ENCODE measurements at places on chromosomes 1 and 21.

DNA sequence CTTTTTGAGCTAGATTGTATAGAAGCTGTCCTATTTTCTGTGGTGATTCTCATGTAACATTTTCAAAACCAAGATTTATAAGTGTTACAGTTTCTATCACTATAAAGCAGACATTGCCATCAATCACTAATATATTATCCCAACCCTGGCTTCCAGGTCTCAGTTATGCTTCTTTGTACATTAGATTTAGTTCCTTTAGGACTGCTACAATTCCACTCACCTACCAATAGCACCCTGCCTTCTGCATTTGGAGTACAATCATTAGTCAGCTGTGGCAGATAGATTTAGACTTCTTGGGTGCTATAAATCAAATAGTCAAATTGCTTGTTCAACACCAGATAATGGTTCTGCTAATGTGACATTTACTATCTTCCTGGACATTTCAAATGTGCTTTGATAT is 281.6 kb downstream of the BRINP3 start:
- no peak for DNase-seq

- DNase-seq: no peak
Observed at GRCh38 chr1:193754732-193755427, 568.5 kb upstream of the B3GALT2 start.

DNA sequence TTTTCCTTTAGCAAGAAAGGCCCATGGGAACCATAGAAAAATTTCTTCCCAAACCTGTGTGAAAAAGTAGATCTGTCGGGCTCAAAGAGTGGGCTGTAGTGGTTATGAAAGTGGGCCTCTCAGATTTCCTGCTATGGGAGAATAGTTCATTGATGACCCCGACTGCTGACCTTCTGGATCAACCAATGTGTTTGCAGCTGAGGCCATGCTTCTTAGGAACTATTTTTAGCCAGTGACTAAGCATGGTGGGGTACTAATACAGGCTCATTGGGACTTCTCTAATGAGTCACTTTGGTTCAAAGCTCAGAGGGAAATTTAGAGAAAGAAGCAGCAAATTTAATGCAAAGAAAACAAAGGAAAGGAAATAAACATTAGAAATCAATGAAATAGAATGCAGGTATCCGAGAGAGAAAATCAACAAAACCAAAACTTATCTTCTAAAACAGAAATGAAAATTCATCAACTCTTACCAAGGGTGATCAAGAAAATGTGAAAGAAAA is 12.6 kb upstream of the PSMA5 start:
- peak; percentile 51 for DNase-seq

DNA sequence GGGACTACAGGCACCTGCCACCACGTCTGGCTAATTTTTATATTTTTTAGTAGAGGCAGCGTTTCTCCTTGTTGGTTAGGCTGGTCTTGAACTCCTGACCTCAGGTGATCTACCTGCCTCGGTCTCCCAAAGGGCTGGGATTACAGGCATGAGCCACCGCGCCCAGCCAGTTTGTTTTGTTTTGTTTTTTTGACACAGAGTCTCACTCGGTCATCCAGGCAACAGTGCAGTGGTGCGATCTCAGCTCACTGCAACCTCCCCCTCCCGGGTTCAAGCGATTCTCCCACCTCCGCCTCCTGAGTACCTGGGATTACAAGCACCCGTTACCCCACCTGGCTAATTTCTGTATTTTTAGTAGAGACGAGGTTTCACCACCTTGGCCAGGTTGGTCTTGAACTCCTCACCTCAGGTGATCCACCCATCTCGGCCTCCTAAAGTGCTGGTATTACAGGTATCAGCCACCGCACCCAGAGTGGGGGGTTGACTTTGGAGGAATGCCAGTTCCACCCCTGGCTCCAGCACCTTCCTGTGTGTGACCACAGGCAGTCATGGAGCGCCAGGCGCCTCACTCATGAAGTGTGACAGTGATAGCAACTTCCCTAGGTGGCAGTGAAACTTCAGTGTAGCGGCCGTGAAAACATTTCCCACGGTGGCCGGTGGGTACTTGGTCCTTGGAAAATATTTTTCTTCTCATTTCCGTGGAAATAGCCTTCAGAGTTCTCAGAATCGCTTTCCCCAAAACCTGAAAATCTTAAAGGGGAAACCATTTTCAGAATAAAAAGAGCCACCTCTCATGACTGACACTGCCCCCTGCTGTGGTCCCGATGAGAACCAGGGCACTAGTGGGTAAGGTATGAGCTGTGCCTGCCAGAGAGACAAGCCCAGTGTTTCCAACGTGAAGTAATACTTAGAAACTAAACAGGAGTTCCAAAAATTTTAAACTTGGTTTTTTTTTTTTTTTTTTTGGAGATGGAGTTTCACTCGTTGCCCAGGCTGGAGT is 48.6 kb downstream of the WDR4 start:
- no peak for DNase-seq

- no peak for DNase-seq
Observed at GRCh38 chr1:100924212-100924611, 28.3 kb downstream of the SLC30A7 start.

DNA sequence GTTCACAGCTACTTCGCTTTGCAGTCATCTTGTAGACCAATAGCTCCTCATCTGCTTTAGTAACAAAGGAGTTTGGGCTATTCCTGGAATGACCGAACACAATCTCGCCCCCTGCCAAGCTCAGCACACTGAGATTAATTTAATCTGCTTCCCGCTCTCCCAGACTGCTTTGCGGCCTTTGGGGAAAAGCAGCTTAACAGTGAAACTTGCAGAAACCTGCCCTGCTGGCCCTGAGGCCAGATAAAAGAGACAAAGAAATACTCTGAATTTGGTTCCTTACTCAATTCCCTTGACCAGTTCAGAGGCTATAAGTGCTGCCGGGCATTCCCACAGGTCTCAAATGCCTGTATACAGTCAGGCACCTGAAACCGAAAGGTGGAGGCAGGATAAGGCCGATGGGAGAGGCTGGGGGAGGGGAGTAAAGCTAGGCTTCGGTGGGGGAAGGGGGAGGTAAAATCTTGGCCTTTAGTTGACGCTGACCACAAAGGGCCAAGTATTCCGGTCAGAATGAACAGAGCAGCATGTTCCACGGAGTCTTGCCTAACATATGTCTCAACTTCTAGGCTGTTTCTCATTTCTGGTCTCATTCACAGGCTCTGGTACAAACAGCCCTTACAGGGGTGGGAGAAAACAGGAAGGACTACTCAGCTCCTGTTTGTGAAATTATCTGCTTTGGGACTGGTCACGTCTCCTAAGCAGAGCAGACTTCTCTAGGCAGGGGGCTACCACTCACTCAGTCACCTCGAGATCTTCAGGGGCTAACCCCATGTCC is 17.7 kb upstream of the A3GALT2 start:
- no peak for DNase-seq

DNA sequence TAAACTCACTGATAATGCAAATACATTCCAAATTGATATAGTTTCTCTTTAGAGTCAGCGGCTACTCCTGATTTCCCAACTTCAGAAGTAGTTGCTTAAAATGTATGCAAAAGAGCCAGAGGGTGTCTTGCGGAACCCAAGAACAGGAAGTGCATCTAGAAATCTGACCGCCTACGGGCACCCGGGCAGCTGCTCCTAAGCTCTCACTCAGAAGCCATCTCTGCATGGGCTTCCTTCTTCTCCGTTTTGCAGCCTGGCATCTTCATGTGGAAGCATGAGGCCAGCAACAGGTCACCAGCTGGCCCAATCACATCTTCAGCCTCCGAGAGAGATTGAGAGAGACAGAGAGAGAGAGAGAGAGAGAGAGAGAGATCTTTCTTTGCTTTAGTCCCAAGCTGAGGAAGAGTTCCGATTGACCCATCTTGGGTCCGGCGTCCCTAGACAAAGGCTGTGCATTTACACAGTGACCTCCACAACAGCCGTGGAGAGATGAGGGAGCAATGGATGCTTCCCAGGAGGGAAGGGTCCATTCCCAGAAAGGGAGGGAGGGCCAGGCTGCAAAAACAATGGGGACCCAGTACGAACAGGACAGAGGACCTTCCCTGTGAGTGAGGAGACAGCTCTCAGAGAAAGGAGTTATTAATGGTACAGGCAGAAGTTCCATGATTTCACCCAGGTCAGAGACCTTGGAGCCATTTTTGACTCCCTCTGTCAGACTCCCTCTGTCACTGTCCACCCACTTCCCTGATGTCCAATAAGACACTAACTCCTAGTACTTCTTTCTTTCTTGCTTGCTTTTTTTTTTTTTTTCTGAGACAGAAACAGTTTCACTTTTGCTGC is 28.2 kb upstream of the SLC30A1 start:
- DNase-seq: no peak

DNA sequence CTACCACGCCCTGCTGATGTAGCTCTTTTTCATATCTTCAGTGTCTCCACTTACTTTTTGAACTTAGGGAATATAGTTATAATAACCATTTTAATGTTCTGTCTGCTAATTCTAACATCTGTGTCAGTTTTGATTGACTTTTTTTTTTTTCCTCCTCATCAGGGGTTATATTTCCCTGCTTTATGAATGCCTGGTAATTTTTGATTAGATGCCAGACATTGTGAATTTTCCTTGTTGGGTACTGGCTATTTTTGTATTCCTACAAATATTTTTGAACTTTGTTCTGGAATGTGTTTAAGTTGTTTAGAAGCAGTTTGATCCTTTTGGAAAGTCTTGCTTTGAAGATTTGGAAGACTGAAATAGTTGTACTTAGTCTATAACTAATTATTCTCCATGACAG is 82.1 kb downstream of the ROR1 start:
- DNase-seq: no peak

DNA sequence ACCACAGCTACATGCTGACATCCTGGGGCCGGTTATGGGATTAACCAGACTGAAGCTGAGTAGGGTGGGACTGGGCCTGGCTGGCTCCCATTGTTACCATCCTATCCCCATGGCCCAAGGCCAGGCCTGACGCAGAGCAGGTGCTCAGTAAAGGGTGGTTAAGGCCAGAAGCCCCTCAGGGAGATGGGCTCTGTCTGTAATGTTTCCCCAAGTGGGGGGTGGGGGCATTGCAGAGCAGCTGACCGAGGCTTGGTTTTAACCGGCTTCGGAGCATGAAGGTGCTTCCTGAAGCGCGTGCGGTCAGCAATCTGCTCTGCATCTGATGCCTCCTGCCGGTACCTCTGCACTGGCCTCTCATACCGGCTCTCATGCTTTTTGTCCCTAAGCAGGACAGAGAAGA is 83.4 kb upstream of the ACTL8 start:
- no peak for DNase-seq

GRCh38 chr1:38775175-38775845 is 84.3 kb downstream of the RRAGC start:
- DNase-seq: no peak

DNA sequence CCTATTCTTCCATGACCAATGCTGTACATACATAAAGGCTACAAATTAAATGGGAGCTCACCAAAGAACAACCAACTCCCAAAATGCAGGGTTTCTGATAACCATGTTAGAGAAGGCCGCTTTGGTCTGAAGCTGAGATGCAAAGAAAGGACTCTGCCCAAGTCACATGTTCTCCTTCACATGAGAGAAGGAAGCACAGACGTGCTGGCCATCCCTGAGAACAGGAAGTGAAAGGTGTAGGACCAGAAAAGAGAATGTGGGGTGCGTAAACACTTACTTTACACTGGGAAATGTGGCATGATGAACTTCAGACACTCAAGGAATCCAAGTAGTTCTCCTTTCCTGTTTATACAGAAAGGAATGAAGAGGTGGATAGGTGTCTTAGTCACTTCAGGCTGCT is 31.7 kb upstream of the TADA1 start:
- DNase-seq: no peak

GRCh38 chr1:18556364-18556763 is 74.3 kb upstream of the PAX7 start:
- no peak for DNase-seq

DNA sequence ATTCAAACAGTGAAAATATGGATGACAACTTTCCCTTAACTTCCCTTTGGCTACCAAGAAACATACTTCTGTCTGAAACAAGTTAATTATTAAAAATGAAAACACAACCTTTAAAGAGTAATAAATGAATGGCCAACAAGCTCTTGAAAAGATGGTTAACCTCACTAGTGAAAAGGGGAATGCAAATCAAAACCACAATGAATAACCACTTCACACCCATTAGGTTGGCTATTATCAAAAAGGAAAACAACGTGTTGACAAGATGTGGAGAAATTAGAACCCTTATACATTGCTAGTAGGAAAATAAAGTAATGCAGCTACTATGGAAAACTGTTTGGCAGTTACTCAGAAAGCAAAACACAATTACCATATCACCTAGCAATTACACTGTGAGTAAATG is 14.1 kb downstream of the COP1 start:
- DNase-seq: no peak

DNA sequence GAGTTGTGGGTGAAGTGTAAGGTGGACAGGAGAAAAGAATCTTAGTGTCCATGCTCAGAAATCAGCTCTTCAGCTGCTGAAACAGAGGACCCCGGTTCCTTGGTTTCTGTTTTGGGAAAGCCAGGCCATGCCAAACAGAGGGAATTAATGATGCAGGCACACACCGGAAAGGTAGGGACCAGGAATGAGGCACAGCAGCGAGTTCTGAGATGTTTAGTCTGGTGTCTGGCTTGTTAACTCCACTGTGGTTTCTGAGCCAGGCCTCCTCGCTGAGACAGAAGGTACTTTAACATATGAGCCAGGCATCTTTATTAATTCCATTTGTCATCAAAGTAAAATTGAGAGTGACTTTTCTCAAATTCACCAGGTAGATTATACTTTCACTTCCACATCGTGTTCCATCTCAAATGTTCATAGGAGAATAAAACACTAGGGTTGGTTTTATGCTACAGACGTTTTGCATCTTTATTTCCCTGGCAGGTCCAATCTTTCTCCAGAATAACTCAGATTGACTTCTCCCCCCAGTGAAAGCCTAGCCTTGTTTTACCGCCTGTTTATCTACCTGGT is 23.5 kb downstream of the LRRC8D start:
- no peak for DNase-seq

- DNase-seq: no peak
Observed at GRCh38 chr1:39214714-39214997, 10.2 kb downstream of the MACF1 start.

DNA sequence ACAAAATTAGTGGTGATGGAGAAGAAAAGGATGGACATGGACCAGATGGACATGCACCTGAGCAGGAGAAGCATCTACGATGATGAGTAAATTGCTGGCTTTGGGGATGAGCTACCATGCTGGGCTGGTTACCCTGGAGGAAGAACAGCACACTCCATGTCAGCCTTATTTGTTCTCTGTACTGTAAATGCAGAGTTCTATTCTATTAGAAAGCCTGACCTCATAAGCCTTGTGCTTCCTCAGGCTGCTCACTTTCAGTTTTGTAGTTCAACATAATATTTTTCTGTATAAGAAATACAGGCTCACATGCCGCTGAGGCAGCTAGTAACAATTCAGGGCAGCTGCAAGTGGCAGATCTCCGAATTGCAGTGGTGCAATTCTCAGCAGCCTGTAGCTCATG is 249.6 kb downstream of the PLA2G4A start:
- no peak for DNase-seq

Measured in AG09319 (cell line).